ENCODE measurements at places on chromosomes 16 and 17.

- no peak for DNase-seq
These were observed 255.1 kb downstream of the MAP2K6 start for GRCh38 chr17:69669441-69670178.

DNA sequence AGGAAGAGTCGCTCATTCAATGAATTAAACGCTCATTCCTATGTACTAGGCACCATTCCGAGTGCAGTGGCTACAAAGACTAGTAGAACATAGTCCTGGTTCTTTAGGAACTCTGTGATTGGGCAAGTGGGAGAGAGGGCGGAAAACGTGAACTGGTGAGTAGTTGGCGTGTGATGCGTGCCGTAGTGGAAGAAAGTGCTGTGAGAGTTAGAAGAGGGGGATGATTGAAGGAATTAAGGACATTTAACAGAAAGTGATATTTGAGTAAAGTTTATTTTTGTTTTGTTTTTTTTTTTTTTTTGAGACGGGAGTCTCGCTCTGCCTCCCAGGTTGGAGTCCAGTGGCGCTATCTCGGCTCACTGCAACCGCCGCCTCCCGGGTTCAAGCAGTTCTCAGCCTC, 7.9 kb upstream of the SLFN14 start:
- DNase-seq: no peak

DNA sequence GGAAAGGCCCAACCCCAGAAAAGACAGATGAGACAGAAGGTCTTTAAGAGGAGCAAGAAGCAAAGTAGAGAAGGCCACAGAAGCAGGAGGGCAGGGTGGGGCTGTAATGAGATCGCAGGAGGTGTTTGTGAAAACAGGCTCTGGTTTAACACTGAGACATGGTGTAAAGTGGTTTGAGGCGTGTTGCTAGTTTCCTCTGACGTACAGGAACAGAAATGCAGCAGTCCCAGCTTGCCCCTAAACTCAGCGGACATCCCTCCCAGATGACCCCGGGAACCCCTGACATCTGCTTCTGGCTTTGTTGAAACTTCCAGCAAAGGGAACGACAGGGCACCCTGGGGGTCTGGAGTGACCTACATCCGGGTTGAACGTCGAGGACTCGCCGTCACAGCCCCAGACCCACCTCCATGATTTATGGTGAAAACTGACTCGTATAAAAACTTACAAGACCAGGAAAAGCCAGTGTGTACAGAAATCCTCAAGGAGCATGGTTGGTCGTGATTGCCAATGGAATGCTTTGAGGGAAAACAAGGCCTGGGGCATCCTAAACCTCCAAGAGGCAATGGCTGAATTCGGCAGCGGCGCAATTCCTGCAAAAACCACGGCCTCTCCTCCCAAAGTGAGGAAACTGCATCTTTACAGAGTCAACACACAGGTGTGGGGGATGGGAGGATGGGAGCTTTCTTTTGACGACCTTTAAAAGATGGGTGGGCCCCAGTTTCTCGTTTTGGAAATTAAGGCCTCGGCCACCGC, 25.8 kb downstream of the LITAF start:
- DNase-seq: no peak

- DNase-seq: no peak
These were observed 4.5 kb upstream of the MRPL38 start for GRCh38 chr17:75909051-75909811.

DNA sequence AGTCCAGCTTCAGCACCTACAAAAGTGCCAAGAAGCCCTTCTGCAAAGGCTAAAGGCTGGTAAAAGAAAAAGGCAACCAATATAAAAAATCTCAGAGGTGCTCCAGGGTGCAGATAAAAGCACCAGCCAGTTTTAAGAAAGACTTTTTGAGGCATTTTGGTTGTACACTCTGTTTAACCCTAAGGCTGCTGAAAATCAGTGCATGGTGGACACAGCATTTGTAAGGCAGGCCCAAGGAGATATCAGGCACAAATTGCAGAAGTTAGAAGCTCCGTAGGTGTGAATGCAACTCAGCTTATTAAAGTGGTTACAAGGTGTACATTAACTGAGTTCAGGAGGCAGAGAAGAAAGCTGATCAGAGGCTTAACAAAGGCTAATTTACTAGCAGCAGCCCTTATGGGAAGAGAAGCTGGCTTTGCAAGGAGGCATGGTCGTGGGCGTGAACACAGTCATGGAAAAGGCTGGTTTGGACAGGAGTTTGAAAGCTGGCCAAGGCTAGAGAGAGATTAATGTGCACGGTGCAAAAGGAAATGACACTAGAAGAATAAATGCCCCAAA, 21.1 kb downstream of the ACSM1 start:
- no peak for DNase-seq

- no peak for DNase-seq
These were observed 1.1 kb downstream of the FLII start for GRCh38 chr17:18257268-18257981.

DNA sequence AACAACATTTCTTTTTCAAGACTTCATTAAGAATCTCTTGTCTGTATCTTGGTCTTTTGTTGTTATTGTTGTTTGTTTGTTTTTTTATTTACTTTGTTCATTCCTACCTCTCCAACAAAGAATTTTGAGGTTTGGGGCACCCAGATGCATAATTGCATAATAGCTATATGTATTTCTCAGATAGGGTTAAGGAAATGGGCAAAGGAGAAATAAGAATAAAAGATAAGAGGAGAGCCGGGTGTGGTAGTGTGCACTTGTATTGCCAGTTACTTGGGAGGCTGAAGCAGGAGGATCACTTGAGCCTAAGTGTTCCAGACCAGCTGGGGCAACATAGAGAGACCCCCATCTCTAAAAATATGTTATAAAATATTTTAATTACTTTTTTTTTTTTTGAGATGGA, 30.5 kb downstream of the CDH1 start:
- no peak for DNase-seq

- DNase-seq: no peak
These were observed 52.8 kb downstream of the NDEL1 start for GRCh38 chr17:8488491-8488890.

- DNase-seq: no peak
These were observed 74.6 kb downstream of the TMC6 start for GRCh38 chr17:78053777-78054468.

- DNase-seq: no peak
These were observed 14.7 kb upstream of the KLHDC4 start for GRCh38 chr16:87780385-87780989.

DNA sequence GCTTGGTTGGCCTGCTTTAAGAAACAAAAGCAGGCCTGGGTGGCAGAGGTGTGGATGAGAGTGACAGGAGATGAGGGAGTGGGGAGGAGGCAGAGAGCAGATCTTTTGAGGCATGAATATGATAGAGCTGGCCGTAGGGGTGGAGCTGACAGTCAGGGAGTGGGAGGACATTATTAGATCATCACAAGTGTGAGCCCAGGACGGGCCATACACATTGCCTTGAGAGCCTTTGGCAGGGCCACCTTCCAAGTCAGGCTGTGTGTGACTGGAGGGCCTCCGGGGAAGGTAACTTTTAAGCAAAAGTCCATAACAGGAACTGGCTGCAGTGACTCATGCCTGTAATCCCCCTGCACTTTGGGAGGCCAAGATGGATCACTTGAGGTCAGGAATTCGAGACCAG, 26.3 kb downstream of the GINS3 start:
- DNase-seq: no peak

DNA sequence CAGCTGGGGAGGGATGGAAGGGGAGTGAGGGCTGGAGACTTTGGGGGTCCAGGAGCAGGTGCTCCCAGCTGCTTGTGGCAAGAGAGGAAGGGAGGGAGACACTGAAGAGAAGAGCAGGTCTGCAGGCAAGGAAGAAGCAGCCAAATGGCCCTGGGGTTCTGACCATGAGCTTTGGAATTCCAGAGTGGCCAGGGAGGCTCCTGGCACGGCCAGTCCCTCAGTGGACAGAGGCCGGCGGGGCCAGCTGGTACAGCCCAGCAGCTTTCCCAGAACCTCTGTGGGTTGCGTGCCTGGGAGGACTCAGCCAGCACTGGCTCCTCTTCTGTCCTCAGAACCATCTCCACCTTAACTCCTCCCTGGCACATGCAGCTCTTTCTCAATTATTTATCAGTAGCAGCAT, 233.0 kb downstream of the MSI2 start:
- DNase-seq: no peak

DNA sequence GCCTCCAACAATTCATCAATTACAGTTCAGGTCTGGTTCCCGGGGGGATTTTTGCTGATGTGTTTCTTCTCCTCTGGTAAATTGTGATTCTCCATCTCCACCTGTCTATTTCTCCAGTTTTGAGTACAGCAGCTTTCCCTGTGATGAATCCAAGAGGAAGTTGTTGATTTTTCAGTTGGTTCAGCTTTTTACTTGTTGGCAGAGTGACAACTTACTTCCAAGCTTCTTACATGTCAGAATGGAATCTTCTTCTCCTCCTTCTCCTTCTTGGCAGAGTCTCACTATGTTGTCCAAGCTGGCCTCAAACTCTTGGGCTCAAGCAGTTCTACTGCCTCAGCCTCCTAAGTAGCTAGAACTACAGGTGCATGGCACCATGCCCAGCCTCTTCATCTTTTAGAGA, 33.4 kb upstream of the TMEM92 start:
- DNase-seq: no peak

GRCh38 chr17:70352834-70353233, 183.5 kb downstream of the KCNJ2 start:
- DNase-seq: no peak

GRCh38 chr17:42659079-42659931, at the start of gene TUBG2:
TUBG2 (plus strand) TSS chr17:42659284; CDS start chr17:42659504, 220 bp downstream.
- no peak for DNase-seq

DNA sequence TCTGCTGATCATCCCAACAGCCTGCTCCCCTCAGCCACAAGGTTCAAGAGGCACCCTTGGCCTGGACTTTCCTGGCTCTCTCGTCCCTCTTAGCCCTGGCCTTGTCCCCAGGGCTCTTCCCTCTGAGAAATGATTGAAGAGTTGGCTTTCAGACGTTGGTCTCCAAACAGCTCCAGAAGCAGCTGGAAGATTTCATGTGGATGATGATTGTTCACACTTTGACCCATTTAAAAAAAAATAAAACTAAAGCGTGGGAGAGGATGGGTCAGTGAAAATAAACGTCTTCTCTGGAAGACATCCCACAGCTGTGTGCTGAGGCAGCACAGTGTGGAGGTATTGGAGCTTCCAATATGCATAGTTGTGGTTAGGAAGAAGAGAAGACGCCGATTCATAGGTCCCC, 54.7 kb upstream of the CDH11 start:
- peak; percentile 48 for DNase-seq

GRCh38 chr17:6040504-6040903, 29.7 kb upstream of the WSCD1 start:
- no peak for DNase-seq

GRCh38 chr16:7321661-7322060, 11.0 kb upstream of the RBFOX1 start:
- DNase-seq: no peak
